ENCODE measurements at places on chromosomes 6 and 20.

DNA sequence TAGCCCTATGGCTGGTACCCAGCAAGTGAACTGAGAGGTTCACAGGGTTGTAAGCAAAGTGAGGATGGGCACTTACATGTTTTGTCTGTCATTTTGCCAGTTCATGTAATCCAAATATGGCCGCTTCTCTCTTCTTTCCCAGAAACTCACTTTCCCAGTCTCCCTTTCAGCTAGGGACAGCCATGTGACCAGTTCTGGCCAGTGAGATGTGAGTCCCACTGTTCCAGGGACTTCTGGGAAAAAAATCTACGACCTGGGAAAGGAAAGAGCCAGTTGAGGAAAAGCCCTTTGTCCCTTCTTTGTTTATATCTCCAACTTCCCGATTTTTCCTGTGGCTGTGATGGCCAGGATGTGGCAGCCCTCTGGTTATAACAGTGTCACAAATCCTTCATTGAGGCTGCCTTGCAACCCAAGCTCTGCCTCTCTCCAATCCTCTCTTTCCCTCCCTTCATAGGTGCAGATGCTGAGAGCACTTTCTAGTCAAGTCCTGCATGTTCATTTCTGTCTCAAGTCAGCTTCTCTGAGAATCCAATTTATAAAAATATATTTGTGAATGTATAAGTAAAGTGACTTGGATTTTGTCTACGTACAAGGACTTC is 148.6 kb upstream of the ZFP64 start:
- H3K4me1 ChIP-seq = peaks cover 3% of the 10 kb centered on the region
- no peaks in the 10 kb centered on the region for H3K36me3 ChIP-seq
- DNase-seq = no peak
- H3K4me3 ChIP-seq = no peak overlapping the region

DNA sequence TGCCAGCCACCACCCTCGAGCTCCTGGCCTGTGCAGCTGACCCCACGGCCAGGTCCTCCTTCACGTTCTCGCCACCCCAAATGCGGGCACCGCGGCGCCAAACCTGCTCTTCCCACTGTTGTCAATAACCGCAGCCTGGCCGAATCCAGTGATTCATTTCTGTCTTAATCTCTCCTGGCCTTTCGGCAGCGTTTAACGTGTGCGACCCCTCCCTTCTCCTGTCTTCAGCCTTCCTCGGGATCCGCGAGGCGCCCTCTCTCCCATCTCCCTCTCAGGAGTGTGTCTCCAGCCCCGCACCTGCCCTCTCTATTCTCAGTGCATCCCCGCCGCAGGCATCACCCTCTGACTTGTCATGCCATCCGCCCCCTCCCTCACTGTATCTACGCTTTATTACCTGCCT is 91.4 kb downstream of the THBS2 start:
- no peaks in the 10 kb centered on the region for H3K36me3 ChIP-seq
- H3K27ac ChIP-seq = no peak overlapping the region
- no peaks in the 10 kb centered on the region for H3K27me3 ChIP-seq
- no peak for DNase-seq
- H3K4me3 ChIP-seq = no peak overlapping the region

GRCh38 chr6:23510778-23511510 is 615.1 kb upstream of the NRSN1 start:
- no peaks in the 10 kb centered on the region for H3K4me1 ChIP-seq
- no peak for DNase-seq
- no peak overlapping the region for H3K4me3 ChIP-seq
- H3K27ac ChIP-seq = no peak overlapping the region

- peak overlapping the region; percentile 90 for H3K4me3 ChIP-seq
- DNase-seq = peak; percentile 30
- no peaks in the 10 kb centered on the region for H3K36me3 ChIP-seq
- peak overlapping the region; percentile 22 for H3K27ac ChIP-seq
- peaks cover 19% of the 10 kb centered on the region for H3K27me3 ChIP-seq
Measured at GRCh38 chr6:53795702-53796450, 1.1 kb downstream of the LRRC1 start.
